HCT116 (cell line): ENCODE measurements at places on chromosomes 3 and 15. TPM values are rescaled to one million over a fixed set of nuclear protein-coding genes. Genes with fewer than 3 reads are reported as not detected.

- no peak overlapping the region for H3K27ac ChIP-seq
- no peak overlapping the region for H3K4me3 ChIP-seq
- H3K27me3 ChIP-seq: no peaks in the 10 kb centered on the region
- H3K36me3 ChIP-seq: no peaks in the 10 kb centered on the region
- H3K4me1 ChIP-seq: no peaks in the 10 kb centered on the region
- DNase-seq: no peak
Measured at GRCh38 chr3:28917895-28918475, 362.9 kb upstream of the RBMS3 start.

DNA sequence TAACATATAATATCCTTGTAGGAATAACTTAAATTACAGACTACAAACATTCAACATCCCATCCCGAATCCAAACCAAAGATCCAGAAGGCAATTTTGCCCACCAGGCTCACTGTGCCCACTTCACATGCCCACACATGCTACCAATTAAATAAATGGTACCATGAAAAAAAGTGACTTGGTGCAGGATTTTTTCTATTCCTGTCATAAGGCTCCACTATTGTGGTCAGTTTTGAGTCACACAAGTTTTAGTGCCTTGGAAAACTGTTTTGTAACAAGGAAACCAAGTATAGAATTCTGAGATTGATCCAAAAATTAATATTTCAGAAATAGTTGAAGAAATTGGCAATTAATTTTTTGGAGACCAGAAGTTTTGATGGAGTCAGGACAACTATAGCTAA, 470.1 kb upstream of the THBS1 start:
- H3K4me1 ChIP-seq: no peaks in the 10 kb centered on the region
- no peaks in the 10 kb centered on the region for H3K36me3 ChIP-seq
- H3K27me3 ChIP-seq: no peaks in the 10 kb centered on the region
- no peak for DNase-seq

The ITIH4 gene
- 4.1 TPM for total RNA-seq

GRCh38 chr3:64484289-64484992, 203.4 kb downstream of the ADAMTS9 start:
- no peak overlapping the region for H3K27ac ChIP-seq
- peak; percentile 54 for DNase-seq

The GPR160 gene
- 9.9 TPM for total RNA-seq

- H3K27me3 ChIP-seq: peaks cover 6% of the 10 kb centered on the region; the same call in 1 of the 2 replicates
- DNase-seq: peak; percentile 49
- H3K4me1 ChIP-seq: peaks cover 9% of the 10 kb centered on the region
- H3K27ac ChIP-seq: no peak overlapping the region
- H3K36me3 ChIP-seq: no peaks in the 10 kb centered on the region
- H3K4me3 ChIP-seq: no peak overlapping the region
Measured at GRCh38 chr15:88450125-88450798, 16.9 kb downstream of the MRPL46 start.

The GABPB1 gene
- total RNA-seq: 20.1 TPM

DNA sequence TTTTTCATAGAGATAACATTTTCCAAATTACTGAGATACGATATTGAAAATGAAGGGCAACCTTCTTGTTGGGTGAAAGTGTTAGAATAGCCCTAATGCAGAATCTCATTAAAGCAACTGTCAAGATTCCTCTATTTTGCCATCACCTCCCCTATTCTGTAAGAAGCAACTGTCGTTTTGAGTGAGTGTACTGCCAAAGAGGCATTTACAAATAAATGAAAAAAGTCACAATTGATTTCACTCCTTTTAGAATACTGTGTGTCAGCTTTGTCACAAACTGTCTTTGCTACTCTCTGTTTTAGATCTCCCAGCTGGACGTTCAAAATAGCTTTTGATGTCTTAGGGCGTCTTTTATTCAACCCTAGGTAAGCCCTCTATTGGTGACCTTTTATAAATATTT, 322.8 kb upstream of the NAALADL2 start:
- no peak overlapping the region for H3K27ac ChIP-seq
- H3K36me3 ChIP-seq: no peaks in the 10 kb centered on the region
- no peaks in the 10 kb centered on the region for H3K4me1 ChIP-seq
- no peaks in the 10 kb centered on the region for H3K27me3 ChIP-seq
- no peak overlapping the region for H3K4me3 ChIP-seq

- H3K36me3 ChIP-seq: no peaks in the 10 kb centered on the region
- no peak overlapping the region for H3K4me3 ChIP-seq
- H3K4me1 ChIP-seq: no peaks in the 10 kb centered on the region
- DNase-seq: no peak
Measured at GRCh38 chr3:29531644-29532043, 250.8 kb downstream of the RBMS3 start.

DNA sequence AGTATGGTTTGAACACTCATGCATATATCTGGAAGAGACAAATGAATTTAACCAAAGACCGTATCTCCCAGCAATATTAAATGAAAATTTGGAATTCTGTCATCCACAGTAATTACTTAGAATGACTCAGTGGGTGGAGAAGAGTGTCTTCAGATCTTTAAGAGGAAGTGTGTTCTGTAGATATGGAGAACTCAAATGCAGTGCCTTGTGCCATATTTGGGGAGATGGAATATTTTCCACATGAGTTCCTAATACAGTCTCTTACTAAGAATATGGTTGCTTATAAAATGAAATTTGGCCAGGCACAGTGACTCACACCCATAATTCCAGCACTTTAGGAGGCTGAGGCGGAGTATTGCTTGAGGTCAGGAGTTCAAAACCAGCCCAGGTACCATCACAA, 40.5 kb downstream of the ANO10 start:
- H3K4me1 ChIP-seq: peaks cover 16% of the 10 kb centered on the region; the same call in 1 of the 2 replicates
- DNase-seq: no peak
- no peak overlapping the region for H3K27ac ChIP-seq
- H3K27me3 ChIP-seq: no peaks in the 10 kb centered on the region
- no peaks in the 10 kb centered on the region for H3K36me3 ChIP-seq
- no peak overlapping the region for H3K4me3 ChIP-seq

GRCh38 chr15:70095408-70096214, 2.1 kb downstream of the TLE3 start:
- peak overlapping the region; percentile 95; the same call in 1 of the 2 replicates for H3K27ac ChIP-seq
- no peak for DNase-seq
- no peaks in the 10 kb centered on the region for H3K27me3 ChIP-seq

DNA sequence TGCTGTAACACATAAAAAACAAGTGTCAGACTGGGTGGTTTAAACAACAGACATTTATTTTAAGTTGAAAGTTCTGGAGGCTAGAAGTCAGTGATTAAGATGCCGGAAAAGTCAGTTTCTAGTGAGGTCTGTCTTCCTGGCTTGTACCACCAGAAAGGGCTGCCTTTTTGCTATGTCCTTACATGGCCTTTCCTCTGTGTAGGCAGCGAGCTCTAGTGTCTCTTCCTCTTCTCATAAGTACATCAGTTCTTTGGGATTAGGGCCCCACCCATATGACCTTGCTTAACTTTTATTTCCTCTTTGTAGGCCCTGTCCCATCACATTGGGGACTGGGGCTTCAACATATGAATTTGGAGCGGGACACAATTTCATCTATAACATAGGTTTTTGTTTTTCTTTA, 128.0 kb downstream of the BBX start:
- no peak overlapping the region for H3K4me3 ChIP-seq
- H3K27ac ChIP-seq: no peak overlapping the region
- no peaks in the 10 kb centered on the region for H3K36me3 ChIP-seq
- no peaks in the 10 kb centered on the region for H3K27me3 ChIP-seq

DNA sequence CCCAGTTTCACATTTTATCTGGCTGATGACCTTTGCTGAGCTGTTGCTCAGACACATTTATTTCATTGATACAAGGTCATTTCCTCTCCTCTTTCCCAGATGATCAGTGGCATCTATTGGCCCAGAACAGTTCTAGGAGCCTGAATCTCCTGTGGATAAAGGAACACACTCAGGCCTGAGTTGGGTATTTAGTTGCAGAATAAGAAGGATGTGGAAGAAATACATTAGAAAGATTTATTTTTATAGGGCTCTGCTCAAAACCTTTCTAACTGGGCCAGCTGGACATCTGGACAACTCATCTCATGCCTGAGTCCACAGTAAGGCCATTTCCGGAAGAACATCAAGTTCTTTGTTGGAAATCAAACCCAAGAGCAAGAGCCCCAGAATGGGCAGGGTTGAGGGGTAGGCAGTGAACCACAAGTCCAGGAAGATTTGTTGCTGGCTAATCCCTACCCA, 19.7 kb upstream of the MFGE8 start:
- H3K27ac ChIP-seq: no peak overlapping the region
- H3K27me3 ChIP-seq: no peaks in the 10 kb centered on the region
- no peak overlapping the region for H3K4me3 ChIP-seq
- H3K36me3 ChIP-seq: no peaks in the 10 kb centered on the region
- H3K4me1 ChIP-seq: peaks cover 5% of the 10 kb centered on the region
- DNase-seq: no peak

- no peak for DNase-seq
- H3K4me3 ChIP-seq: no peak overlapping the region
- H3K4me1 ChIP-seq: peaks cover 22% of the 10 kb centered on the region
- no peaks in the 10 kb centered on the region for H3K27me3 ChIP-seq
Measured at GRCh38 chr15:98807262-98807661, 158.9 kb downstream of the IGF1R start.

DNA sequence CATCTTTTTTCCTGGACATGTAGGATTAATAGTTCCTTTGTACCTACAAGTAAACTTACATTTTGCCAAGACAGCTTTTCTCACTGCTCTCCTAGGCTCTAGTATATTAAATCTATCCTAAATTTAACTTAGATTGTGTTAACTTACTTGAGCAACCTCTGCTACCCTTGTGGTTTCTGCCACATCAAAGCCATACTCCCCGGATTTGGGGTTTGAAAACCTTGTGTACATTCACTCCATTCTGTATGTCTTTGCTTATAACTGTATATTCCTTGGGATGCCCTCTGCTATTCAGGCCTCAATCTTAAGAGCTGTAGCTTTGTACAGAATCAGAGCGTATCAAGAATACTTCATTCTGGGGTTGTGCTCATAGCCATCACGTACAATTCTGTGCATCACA, 60.4 kb downstream of the ARIH1 start:
- no peaks in the 10 kb centered on the region for H3K27me3 ChIP-seq
- no peaks in the 10 kb centered on the region for H3K36me3 ChIP-seq
- no peak overlapping the region for H3K27ac ChIP-seq
- no peak for DNase-seq
- H3K4me1 ChIP-seq: no peaks in the 10 kb centered on the region
